ENCODE measurements at places on chromosomes 4 and X. TPM values are rescaled to one million over a fixed set of nuclear protein-coding genes. Genes with fewer than 3 reads are reported as not detected.

Gene BRS3
- not detected for polyA plus RNA-seq

DNA sequence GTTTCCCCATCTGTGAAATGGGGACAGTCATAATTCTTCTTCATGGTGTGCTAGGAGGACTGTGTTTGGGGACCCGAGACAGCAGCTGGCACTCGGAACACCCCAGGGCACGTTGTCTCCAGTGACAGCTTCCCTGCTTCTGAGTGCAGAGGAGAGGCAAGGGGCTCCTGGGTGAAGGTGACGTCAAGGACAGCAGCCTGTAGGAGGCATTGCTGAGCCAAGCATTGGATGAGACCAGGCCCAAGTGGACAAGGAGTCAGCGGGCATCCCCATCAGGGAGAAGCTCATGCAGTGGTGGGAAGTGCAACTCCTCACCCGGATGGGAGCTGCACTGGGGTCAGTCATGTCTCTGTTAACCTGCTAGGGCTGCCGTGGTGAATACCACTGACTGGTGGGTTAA is 46.1 kb downstream of the EVC start:
- no peak for DNase-seq

Gene NAP1L2
- polyA plus RNA-seq: not detected

Gene MAGEA10
- polyA plus RNA-seq: not detected

Gene AREG
- 7.1 TPM for polyA plus RNA-seq

DNA sequence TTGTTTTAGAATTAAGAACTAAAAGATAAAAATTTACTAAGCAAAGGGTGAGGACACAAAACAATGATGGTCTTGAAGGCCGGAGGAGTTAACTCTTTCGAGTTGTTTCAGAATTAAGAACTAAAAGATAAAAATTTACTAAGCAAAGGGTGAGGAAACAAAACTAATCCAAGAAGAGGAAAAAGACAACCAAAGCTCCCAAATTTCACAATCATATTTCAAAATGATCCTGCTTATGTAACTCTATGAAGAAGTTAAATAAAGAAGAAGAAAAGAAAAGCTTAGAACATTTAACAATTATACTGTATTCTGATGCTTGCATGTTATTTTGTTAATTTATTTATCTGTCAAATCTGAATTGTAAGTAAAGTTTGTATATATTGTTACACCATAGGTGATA is 154.8 kb upstream of the SLIT2 start:
- no peak for DNase-seq

- no peak for DNase-seq
Observed at GRCh38 chr4:121827853-121828252, 4.2 kb upstream of the CCNA2 start.

DNA sequence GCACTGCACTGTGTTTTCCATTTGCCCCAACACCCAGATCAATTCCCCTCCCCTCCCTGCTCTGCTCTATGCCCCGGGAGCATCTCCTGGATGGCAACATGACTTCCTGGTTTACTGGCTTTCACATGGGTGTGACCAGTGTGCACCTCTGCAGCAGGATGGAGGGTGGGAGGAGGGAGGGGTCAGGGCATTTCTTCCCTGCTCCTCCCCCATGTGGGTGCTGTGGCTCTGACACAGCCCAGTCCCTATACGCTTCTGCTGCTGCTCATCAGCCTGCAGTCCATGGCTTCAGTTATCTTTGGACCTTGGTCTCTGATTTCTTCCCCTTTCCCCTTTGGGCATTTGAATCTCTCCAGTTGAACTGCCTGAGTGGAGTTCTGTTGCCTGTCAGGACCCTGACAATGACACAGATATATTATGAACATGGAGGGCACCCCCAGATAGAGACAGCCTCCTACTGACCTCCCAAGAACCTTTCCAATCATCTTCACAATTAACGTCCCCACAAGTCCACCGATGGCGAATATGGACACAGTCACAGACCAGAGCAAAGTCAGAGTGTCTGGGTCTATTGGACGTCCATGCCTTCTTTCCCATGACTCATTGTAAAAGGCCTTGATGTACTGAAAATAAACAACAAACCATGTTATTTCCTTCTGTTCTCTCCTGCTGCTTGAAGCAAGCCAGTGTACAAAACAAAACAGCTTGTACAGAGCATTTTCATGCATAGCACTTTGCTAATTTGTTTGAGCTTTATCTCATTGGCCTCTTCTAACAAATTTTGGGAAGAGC is 24.8 kb downstream of the SLC2A9 start:
- no peak for DNase-seq

Gene CXorf49
- polyA plus RNA-seq: not detected

DNA sequence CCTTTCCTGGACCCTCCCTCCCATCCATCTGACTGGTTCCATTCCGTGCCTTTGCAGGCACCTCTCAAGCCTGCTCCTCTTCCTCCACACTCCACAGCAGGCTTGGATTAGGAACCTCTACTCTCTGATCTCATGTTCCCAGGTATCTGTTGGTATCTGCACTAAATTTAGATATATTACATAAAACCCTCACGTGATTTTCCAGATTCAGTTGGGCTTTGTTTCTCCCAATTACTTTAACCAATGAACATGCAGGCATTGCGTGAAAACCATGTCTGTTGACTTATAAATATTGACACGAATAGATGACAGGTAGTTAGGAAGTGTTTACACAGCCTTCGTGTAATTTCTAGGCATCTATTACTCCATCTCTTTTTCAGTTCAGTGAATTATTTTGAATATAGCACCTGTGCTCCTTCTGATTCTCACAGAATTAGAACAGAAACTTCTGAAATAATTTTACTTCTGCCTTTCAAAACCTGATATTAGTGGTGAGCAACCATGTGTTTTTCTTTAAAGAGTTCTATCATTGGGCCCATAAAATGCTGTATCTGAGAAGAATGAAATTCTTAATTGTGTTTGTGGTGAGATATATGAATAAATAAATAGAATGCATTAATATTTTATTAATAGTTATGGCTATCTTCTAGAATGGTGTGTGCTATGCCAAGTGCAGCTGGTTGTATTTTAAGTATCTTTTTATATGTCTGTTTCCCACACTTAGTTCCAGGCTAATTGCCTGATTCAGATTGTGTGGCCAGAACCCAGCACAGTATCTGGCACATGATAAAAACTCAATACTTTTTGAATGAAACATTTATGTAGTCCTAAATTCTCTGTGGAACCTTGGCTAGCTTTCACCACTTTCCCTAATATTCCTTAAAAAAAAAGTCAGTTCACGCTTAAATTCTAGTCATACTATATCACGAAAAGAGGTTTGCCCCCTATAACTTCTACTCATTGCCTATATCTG is 304.8 kb downstream of the QDPR start:
- DNase-seq: no peak

Measured in HepG2 (cell line).